ENCODE measurements at places on chromosomes 6 and 20.

- DNase-seq: no peak
These were observed 107.4 kb upstream of the TAB2 start for GRCh38 chr6:149209871-149210775.

- DNase-seq: no peak
These were observed 21.8 kb downstream of the ITPR3 start for GRCh38 chr6:33642897-33643296.

GRCh38 chr6:42255050-42255449 is 37.4 kb upstream of the MRPS10 start:
- DNase-seq: no peak

DNA sequence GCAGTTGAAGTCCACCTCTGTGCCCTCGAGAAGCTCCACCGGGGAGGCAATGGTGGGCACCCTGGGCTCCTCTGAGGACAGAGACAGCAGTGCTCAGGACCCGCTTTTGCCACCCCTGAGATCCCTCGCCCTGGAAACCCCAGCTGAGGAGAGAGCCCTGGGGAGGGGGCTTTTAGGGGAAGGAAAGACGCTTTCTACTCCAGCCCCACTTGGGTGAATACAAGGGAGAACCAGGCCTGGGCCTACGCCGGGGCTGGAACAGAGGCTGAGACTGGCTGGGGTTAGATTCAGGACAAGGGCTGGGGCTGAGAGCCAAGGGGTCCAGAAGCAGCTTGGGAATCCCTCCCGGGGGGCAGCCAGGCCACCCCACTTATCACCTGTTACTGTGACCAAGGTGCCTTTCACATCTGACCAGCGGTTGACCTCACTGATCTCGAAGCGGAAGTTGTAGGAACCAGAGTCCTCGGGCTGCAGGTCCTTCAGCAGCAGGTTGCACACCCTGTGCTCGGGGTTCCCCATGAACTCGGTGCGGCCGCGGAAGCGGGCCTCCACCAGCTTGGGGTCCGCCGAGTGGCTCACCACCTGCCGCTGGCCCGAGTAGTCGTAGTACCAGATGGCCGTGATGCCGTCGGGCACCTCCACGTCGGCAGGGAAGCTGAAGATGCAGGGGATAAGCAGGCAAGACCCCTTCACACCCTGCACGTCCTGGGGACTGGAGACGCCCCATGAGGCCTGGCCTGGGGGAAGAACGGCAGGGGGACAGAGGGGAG is 6.2 kb downstream of the SIGLEC1 start:
- DNase-seq: no peak

- DNase-seq: no peak
These were observed 53.5 kb upstream of the CCN2 start for GRCh38 chr6:132004668-132005067.

DNA sequence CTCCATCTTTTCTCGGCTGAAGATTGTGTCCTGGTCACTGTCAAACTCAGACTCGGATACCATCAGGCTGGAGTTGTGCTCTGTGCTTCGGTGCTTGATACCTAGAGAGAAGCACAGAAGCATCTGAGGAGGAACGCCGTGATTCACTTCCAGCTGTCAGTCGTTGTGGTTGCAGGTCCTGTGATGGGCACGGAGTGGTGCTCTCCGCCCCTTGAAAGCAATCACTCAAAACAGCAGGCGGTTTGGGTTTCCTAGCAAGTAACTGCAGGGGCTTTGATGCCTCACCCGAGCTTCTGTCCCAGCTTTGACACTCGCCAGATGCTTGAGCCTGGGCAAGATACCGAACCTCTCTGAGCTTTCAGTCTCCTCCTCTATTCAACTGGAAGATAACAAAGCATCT is 52.5 kb downstream of the ALDH5A1 start:
- DNase-seq: no peak

- DNase-seq: no peak
These were observed 1226.8 kb upstream of the CITED2 start for GRCh38 chr6:140601021-140601808.

Measured in HuH-7 (cell line).